ENCODE measurements at places on chromosomes 2 and 18.

GRCh38 chr18:43933177-43933576 lies 655.9 kb upstream of the SYT4 start:
- DNase-seq, result no peak

- no peak for DNase-seq
Measured at GRCh38 chr2:9462886-9463697, 11.3 kb upstream of the IAH1 start.

DNA sequence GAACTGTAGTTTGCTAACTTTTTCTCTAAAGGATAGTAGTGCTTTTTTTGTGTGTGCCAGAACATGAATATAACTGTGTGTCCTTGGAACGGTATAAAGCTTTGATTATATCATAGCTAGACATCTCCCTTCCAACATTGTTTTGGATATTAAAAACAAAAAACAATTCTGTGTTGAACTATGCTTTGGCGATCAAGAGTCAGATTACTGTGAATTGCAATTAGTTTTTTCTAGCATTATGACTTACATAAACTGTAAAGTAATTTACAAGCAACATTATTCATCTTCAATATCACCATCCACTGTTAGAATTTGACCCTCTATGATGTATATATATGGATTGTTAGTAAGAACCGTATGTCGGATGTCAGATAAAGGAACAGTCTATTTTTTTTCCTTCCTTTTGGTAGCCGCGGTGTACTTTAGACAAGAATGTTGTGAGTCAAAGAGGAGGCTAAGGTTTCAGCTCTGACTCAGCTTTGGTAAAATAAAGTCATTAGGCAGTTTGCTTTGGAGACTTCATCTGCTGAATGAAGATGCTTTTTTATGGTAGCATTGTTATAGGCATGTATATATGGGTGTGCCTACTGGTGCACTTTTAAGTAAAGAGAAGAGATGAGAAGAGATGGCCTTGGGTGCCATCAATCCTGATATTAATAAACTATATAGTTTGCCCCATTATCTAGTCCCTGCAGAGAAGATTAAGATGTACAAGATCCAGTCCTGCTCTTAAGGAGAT lies 76.4 kb downstream of the LTBP1 start:
- DNase-seq, result no peak

GRCh38 chr18:10059610-10060468 lies 146.0 kb downstream of the VAPA start:
- no peak for DNase-seq

GRCh38 chr2:99836690-99837605 lies 305.4 kb downstream of the AFF3 start:
- DNase-seq, result no peak

DNA sequence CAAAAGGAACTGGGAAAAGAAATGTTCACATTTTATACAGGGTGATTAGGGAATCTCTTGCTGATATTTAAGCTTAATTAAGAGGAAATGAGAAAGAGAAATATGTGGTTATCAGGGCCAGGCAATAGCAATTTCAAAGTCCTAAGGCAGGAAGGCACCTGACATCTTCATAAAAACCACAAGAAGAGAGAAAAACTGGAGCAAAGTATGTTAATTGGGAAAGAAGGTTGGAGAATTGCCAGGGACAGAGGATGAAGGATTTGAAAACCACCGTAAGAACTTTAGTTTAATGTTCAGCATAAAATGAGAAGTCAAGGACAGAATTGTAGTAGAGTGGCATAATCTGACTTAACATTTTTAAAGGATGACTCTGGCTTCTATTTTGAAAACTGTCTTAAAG lies 691.8 kb upstream of the NRXN1 start:
- no peak for DNase-seq

DNA sequence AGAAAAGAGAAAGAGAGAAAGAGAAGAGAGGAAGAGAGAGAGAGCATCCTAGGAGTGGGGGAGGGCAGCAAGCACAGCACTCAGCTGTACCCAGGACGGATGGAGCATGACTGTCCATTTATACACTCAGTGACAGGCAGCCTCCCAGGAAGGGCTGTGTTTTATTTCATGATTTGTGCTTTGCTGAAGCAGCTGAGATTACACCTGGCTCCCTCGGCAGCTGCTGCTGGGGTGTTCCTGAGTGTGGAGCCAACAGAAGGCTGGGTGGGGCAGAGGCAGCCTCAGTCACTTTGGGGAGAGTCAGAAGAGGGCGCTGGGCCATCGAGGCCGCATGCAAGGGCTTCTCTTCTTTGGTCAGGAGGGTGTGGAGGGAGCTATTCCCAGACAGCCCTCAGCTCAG lies 47.8 kb upstream of the TEX51 start:
- DNase-seq, result peak; percentile 52

DNA sequence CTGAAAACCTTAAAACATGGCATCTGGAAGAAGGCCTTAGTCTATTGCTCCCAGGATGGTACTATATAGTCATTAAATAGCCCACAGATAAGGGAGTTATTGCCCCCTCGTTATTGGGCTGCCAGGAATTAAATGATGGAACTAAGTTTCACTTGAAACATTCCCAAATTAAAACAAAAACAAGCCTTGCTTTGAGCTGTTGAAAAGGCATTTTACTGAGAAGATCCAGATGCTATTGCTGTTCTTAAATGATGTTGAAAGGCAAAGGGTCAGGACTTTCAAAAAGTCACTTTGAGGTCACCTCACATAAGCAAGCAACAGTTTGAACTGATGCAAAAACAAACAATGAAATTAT lies 2.0 kb upstream of the AMMECR1L start:
- no peak for DNase-seq

DNA sequence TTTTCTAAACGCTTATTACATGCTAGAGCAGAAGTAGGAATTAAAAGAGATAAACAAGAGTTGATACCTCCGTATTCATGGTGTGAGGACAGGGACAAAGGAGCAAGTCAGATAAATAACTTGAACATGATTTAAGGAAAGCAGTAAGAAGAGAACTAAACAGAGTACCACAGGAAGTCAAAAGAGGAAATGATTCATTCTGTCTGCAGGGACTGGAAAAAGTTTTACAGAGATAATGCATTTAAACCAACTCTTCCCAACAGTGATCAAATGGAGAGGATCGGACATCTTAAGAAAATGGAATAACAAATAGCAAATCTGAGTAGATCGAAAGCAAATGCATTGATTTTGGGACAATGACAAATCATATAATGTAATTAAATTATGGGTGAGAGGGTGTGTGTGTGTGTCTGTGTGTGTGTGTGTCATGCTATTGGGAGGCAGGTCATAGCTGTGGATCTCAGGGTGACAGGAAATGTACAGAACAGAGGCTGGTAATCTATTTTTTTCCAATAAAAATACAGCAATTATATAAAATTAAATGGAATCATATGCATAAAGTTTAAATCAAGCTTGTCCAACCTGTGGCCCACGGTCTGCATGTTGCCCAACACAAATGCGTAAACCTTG lies 113.4 kb downstream of the MC4R start:
- no peak for DNase-seq

GRCh38 chr2:107263628-107264027 lies 377.7 kb upstream of the ST6GAL2 start:
- DNase-seq, result no peak

DNA sequence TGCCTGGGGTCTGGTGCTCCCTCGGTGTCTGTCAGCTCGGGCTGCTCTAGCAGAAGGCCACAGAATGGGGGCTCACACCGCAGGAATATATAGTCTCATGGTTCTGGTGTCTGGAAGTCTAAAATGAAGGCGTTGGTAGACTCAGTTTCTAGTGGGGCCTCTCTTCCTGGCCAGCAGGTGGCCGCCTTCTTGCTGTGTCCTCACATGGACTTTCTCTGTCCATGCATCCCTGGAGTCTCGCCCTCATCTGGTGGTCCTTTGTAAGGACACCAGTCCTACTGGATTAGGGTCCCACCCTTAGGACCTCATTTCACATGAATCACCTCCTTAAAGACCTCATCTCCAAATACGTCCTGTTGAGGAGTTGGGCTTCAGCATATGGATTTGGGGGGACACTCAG lies 65.7 kb downstream of the RRM2 start:
- DNase-seq, result no peak

- DNase-seq, result no peak
Measured at GRCh38 chr18:51089691-51090090, 59.7 kb downstream of the SMAD4 start.

DNA sequence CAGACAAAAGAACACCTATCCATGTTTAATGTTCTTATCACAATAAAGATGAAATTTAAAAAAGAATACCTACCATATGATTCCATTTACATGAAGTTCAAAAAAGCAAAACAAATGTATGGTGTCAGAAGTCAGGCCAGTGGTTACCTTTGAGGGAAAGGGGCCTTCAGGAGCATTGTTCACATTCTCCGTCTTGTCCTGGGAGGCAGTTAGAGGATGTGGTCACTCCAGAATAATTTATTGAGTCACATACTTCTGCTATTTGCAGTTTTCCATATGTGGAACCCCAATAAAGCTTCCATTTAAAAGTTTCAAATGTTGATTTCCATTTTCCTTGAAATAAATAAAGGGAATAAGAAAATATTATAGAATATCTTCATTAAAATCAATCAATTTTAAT lies 41.6 kb upstream of the POU3F3 start:
- no peak for DNase-seq

GRCh38 chr2:71618327-71619113 lies 165.2 kb downstream of the DYSF start:
- peak; percentile 96 for DNase-seq

DNA sequence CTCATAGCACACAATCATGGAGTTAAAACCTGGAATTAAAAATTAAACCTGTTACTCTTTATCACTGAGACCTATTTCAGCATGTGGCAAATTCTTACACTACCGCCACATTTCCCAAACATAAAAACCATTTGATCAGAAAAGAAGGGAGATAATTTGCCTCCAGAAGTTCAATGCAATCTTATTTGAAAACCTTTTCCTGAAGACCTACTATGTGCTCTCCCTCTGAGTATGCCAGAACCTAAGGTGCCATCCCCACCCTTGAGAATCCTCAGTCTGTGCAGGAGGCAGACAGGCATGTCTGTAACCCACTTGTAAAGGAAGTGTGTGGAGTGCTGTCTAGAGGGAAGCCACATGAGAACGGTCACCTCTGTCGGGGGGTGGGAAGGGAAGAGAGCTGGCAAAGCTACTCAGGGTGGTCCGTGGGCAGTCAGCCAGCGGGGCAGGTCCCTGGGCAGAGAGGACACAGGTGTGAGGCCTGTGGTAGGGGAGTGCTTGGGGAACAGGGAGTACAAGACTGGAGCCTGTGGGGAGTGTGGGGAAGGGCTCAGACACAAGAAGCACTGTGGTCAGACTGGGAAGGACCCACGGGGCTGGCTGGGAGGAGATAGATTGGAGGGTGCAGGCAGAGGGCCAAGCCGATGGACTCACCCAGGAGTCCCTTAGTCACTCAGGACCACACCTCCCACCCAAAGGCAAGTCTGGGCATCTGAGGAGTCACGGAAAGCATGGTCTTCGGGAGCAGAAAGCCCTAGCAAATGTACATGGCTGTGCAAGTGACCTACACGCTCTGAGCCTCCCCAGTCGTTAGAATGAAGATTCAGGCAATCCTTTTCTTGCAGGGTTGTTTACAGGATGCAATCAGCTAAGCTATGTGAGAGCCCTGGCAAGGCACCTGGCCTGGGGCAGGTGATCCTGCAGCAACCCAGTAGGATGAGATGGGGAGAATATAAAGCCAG lies 22.8 kb downstream of the CRACDL start:
- peak; percentile 52 for DNase-seq

DNA sequence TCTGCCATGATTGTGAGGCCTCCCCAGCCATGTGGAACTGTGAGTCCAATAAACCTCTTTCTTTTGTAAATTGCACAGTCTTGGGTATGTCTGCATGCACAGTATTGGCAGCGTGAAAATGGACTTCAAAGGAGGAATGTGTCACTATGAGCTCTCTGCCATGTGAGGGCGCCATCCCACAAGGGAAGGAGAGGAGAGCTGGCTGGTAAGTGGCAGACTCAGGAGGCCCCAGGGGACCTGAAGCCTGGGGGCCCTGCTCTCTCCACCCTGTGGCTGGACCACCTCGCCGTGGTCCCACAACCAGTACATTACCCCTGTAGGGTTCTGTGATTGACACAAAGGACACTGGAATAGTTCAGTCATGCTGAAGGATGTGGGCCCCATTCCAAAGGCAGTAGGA lies 122.1 kb downstream of the RPIA start:
- no peak for DNase-seq

GRCh38 chr2:110770959-110771431 lies 38.6 kb downstream of the ACOXL start:
- no peak for DNase-seq
